ENCODE measurements at places on chromosomes 5 and 9.

- no peak for ATAC-seq
Measured at GRCh38 chr5:93378073-93378472, 202.9 kb downstream of the NR2F1-AS1 start.

GRCh38 chr5:142357469-142358090 is 32.8 kb upstream of the SPRY4 start:
- ATAC-seq, result no peak

DNA sequence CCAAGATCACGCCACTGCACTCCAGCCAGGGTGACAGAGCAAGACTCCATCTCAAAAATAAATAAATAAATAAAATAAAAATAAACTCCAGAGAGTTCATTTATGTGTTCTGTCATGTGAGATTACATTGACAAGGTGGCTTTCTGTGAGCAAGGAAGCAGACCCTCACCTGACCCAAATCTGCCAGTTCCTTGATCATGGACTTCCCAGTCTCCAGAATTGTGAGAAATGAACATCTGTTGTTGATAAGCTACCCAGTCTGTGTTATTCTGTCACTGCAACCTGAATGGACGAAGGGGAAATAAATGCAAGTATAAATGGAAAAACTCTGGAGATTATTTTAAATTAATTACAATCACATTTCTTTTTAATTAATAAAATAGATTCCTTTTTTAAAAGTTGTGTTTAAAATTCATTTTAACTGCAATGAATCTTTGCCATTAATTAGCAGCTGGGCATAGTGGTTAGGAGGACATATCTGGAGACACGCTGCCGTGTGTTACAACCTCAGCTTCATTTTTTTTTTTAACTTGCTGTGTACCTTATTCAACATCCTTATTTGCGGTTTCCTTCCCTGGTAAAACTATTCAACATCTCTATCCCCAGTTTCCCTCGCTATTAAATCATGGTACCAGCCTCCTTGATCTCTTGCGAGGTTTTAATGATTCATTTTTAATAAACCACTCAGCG is 376.4 kb downstream of the CHSY3 start:
- no peak for ATAC-seq

- ATAC-seq, result peak; percentile 80
Measured at GRCh38 chr5:35202319-35203111, 27.8 kb downstream of the PRLR start.

DNA sequence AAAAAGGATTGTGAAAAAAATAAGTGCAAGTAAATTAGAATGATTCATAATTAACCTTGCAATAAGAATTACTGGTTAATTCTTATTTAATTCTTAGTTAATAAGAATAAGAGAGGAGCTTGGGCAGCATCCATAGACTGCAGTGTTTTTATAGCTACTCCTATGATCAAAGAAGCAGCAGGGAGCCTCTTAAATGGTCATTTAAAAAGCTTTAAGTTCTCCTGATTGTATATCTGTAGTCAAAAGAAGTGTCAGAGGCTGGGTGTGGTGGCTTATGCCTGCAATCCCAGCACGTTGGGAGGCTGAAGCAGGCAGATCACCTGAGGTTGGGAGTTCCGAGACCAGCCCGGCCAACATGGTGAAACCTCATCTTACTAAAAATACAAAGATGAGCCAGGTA is 14.4 kb downstream of the ACER2 start:
- no peak for ATAC-seq

- no peak for ATAC-seq
Measured at GRCh38 chr5:148397968-148398595, 14.3 kb downstream of the FBXO38 start.

Data from stimulated activated memory B cell treated with anti-CD40 and anti-IgM and Interleukin-4, amounts not matched to agents 10 μg/mL and 1 μg/mL and 100 μg/mL, for 72 hours (primary cell).